ENCODE measurements at places on chromosomes 1 and 21.
A peak's percentile ranks its signal among the peaks of the same experiment; 100 is the strongest.

DNA sequence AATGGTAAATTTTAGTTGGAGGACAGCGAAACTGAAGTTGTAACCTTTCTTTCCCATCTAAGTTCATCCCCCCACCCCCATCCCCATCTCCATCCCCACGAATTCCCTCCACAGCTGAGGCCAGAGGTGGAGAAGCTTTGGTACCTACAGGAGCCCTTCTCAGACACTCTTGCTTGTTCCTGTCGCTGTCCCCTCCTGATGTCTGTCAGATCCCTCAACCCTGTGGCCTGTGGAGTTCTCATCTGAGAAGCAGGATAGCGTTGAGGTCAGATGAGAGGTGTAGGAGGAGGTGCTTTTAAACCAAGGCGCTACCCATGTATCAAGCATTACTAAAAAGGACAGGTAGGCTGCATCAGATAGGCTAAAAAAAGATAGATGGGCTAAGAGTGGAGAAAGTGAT is 769 bp downstream of the NTPCR start:
- DNase-seq: peak; percentile 29

GRCh38 chr1:183370399-183371058 is 47.7 kb downstream of the NMNAT2 start:
- DNase-seq: no peak

DNA sequence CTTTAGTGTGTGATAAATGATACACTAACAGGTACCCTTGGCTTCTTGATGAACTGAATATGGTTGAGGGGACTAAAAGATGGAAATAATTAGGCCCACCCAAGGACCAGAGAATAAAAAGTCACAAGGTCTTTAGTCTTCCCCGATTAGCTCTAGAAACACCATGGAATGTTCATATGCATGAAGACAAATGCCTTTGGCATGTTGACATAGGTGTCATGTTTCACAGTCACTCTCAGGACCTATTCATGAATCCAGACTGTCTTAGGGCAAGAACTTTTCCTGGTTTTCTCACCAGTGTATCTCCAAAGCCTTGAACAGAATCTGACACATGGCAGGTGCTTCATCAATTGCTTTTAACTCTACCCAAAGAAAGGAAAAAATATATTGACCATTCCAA is 412.8 kb downstream of the AJAP1 start:
- DNase-seq: no peak

- no peak for DNase-seq
These were observed 4.6 kb downstream of the LRRC3 start for GRCh38 chr21:44459712-44460440.
